H1 (cell line): ENCODE measurements at places on chromosomes 2 and 18. TPM values are rescaled to one million over a fixed set of nuclear protein-coding genes. Genes with fewer than 3 reads are reported as not detected.

- H3K36me3 ChIP-seq = no peaks in the 10 kb centered on the region
- H3K27me3 ChIP-seq = no peaks in the 10 kb centered on the region
- DNase-seq = no peak
- no peak overlapping the region for H3K27ac ChIP-seq
- H3K4me3 ChIP-seq = no peak overlapping the region
These were observed 32.0 kb upstream of the ANKRD62 start for GRCh38 chr18:12061685-12062084.

DNA sequence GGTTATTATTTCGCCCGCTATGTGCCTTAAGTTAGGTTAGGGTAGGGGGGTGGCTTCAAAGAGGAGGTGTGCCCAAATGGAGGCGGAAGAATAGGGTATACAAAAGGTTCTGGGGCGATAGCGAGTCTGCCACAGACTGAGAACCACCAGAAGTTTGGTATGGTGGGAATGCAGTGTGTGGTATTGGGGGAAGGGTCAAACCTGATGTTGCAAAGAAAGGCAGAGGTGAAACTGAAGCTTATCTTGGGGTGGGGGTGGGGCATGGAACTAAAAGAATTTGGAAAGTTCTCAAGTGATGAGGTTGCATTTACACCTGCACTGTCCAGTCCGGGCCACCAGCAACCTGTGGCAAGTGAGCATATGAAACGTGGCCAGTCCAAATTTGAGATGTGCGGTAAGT is 11.8 kb upstream of the CCBE1 start:
- DNase-seq = no peak
- H3K4me3 ChIP-seq = no peak overlapping the region
- no peaks in the 10 kb centered on the region for H3K36me3 ChIP-seq
- no peaks in the 10 kb centered on the region for H3K27me3 ChIP-seq
- H3K27ac ChIP-seq = no peak overlapping the region

- H3K4me1 ChIP-seq = no peaks in the 10 kb centered on the region
- H3K4me3 ChIP-seq = no peak overlapping the region
- H3K36me3 ChIP-seq = no peaks in the 10 kb centered on the region
- DNase-seq = no peak
- no peaks in the 10 kb centered on the region for H3K27me3 ChIP-seq
- H3K27ac ChIP-seq = no peak overlapping the region
These were observed 15.0 kb upstream of the TANC1 start for GRCh38 chr2:158953454-158953853.

DNA sequence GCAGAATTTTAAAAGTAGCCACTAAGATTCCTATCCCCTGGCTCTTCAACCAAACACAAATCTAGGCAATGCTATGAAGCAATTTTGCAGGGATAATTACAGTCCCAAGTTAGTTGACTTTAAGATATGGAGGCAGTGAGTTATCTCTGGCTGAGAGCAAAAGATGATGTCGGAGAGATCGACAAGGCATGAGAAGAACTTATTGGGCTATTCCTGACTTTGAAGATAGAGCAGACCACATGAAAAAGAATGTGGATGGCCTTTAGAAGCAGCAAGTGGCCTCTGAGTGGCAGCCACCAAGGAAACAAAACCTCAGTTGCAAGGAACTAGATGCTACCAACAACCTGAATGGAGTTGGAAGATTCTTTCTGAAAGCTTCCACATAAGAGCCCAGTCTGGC is 58.2 kb upstream of the PPM1B start:
- no peak overlapping the region for H3K27ac ChIP-seq
- H3K27me3 ChIP-seq = no peaks in the 10 kb centered on the region
- H3K4me3 ChIP-seq = no peak overlapping the region
- no peak for DNase-seq
- no peaks in the 10 kb centered on the region for H3K36me3 ChIP-seq

- no peaks in the 10 kb centered on the region for H3K36me3 ChIP-seq
- DNase-seq = no peak
- no peak overlapping the region for H3K27ac ChIP-seq
- no peak overlapping the region for H3K4me3 ChIP-seq
These were observed 105.9 kb upstream of the CREB1 start for GRCh38 chr2:207423886-207424285.

- no peak overlapping the region for H3K4me3 ChIP-seq
- 0 out of 2 replicates have a peak, but pooled peaks cover 1% of the 10 kb centered on the region for H3K4me1 ChIP-seq
- H3K27ac ChIP-seq = no peak overlapping the region
- no peak for DNase-seq
These were observed 26.1 kb upstream of the LMAN1 start for GRCh38 chr18:59385191-59385590.

GRCh38 chr2:220034426-220035130 is 407.1 kb downstream of the SLC4A3 start:
- no peaks in the 10 kb centered on the region for H3K36me3 ChIP-seq
- no peak overlapping the region for H3K4me3 ChIP-seq
- no peaks in the 10 kb centered on the region for H3K27me3 ChIP-seq
- no peaks in the 10 kb centered on the region for H3K4me1 ChIP-seq

DNA sequence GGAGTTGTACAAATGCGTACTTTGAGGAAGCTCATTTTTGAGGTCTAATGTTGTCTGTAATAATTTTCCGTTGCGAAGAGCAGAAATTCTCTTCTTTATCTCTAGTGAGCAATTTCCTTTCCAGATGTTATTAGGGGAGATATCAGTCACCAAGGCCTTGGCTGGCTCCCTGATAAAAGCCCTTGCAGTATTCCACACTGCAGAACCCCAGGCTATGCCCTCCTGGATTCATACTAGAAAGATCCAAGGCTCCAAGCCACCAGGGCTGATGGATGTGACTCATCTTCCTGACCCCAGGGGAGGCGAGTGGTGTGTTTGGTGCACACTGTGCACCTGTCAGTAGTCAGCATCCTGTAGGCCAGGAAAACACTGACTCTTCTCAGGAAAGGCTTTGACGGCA is 34.7 kb downstream of the INO80C start:
- DNase-seq = no peak
- peaks cover 2% of the 10 kb centered on the region for H3K4me1 ChIP-seq
- H3K27me3 ChIP-seq = no peaks in the 10 kb centered on the region
- no peak overlapping the region for H3K27ac ChIP-seq
- H3K4me3 ChIP-seq = no peak overlapping the region
- no peaks in the 10 kb centered on the region for H3K36me3 ChIP-seq

- DNase-seq = no peak
- peaks cover 1% of the 10 kb centered on the region for H3K27me3 ChIP-seq
- no peak overlapping the region for H3K4me3 ChIP-seq
- no peaks in the 10 kb centered on the region for H3K36me3 ChIP-seq
- H3K27ac ChIP-seq = no peak overlapping the region
These were observed 392.3 kb upstream of the TNP1 start for GRCh38 chr2:217252181-217252580.

- no peak overlapping the region for H3K27ac ChIP-seq
- DNase-seq = no peak
- H3K4me1 ChIP-seq = peaks cover 5% of the 10 kb centered on the region
- H3K36me3 ChIP-seq = no peaks in the 10 kb centered on the region
These were observed 4.2 kb downstream of the ZNF516 start for GRCh38 chr18:76490670-76491472.

GRCh38 chr2:46294176-46294836 is 2.9 kb upstream of the EPAS1 start:
- peaks cover 30% of the 10 kb centered on the region for H3K27me3 ChIP-seq
- H3K36me3 ChIP-seq = no peaks in the 10 kb centered on the region
- H3K27ac ChIP-seq = no peak overlapping the region
- H3K4me3 ChIP-seq = no peak overlapping the region
- DNase-seq = peak; percentile 71

DNA sequence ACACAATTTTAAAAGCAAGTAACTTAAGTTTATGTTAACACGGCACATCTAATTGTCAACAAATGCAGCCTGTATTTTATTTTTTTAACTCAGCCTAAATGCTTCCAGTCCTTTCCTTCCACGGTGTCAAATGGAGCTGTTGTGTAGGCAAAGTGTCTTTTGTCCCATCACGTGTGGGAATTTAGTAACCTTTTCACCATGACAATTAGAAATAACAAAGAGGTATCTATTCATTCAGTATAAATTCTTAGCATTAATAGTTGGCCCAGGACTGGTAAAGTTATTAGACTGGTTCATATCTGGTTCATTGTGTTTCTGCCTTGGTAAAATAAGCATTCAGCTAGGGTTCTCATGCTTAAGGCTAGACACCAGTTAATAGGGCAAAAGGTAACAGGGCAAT is 47.9 kb downstream of the FRZB start:
- no peaks in the 10 kb centered on the region for H3K27me3 ChIP-seq
- no peak for DNase-seq

DNA sequence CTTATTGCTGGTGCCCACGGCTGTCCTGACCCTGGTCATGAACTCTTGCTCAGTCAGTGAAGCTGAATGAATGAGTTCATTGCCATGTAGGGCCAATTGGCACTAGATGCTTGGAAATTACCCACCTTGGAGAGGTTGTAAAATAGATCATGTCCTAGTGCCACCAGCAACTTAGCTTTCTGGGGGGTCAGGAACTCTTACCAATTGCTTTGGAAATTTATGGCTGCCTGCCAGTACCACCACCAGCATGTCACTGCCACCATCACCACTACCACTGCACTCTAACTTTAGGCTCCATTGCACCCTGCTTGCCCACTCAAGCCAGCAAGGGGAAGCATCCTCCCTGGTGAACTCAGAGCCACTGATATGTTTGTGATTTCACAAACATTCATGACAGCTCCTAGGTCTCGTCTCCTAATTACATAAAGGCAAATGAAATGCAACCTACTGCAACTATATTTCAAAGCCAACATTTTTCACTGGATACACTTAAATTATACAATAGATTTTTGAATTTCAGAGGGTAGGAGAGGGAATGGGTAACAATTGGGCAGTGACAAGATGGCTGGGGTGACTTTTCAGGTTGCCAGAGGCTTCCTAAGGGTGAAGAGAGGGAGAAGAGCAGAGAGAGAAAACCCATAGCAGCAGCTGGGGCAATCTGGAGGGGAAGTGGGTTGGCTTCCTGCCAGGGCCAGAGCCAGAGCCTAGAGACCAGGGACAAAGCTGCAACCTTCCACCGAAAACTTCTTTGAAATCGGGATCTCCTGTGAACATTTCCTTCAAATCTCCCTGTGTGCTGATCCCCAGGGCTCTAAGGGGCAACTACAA is 3.5 kb upstream of the EMILIN1 start:
- DNase-seq = no peak
- peaks cover 10% of the 10 kb centered on the region for H3K4me1 ChIP-seq
- peaks cover under 1% of the 10 kb centered on the region for H3K36me3 ChIP-seq
- no peaks in the 10 kb centered on the region for H3K27me3 ChIP-seq
- H3K27ac ChIP-seq = no peak overlapping the region

DNA sequence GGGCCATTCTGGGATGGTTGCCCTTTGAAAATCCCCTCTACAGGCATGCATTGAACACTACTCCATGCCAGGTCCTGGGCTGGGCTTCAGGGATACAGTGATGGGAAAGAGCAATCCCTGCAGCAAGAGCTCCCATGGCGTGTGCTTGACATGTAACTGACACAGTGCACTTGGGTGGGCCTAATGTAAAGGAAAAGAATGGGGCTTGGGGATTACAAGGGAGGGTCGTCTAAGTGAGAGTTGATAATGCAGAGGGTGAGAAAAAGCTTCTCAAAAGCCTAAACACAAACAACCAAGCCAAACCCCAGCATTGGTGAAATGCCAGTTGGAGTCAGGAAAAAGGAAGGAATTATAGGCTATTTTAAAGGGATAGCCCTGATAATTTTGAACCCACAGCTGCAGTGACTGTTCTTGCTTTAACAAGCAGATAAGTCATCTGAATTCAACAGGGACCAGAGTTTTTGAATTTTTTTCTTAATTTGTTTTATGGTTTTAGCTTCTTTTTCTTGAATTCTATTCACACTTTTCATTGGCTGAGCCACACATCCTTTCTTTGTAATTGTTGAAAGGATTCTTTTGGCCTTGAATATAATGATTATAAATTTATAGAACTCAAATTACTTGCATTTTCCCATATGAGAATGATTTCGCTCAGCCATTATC is 308.7 kb downstream of the LPIN1 start:
- no peak for DNase-seq
- H3K4me1 ChIP-seq = no peaks in the 10 kb centered on the region; the same call in 1 of the 2 replicates
- H3K27ac ChIP-seq = no peak overlapping the region
- H3K27me3 ChIP-seq = no peaks in the 10 kb centered on the region
- no peak overlapping the region for H3K4me3 ChIP-seq
- H3K36me3 ChIP-seq = no peaks in the 10 kb centered on the region

DNA sequence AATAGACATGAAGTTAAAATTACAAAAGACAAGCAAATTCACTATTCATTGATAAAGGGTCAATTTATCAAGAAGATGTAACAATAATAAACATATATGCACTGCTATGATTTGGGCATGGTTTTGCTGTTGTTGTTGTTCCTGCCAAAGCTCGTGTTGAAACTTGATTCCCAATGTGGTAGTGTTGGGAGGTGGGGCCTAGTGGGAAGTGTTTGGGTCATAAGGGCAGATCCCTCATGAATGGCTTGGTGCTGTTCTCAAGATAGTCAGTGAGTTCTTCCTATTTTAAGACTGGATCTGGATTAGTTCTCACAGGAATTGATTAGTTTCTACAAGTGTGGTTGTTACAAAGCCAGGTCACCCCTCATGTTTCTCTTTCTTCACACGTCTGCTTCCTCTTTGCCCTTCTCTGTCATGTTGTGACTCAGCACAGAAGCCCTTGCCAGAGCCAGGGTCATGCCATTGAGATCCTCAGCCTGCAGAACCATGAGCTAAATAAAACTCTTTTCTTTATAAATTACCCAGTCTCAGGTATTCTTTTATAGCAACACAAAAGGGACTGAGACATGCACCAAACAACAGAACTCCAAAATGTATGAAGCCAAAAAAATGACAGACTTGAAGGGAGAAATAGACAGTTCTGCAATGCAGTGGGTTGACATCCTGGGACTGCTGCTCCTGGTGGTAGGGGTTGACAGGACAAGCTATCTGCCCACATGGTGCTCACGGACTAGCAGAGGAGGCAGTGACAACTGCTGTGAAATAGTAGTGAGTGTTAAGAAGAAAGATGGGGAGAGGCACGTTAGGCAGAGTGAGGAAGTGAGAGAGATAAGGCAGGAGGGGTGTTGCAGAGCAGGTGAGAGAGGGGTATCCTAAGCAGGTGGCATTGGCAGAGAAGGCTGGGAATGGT is 18.6 kb upstream of the SKA1 start:
- DNase-seq = no peak
- no peaks in the 10 kb centered on the region for H3K27me3 ChIP-seq
- H3K4me3 ChIP-seq = no peak overlapping the region
- no peaks in the 10 kb centered on the region for H3K4me1 ChIP-seq
- H3K27ac ChIP-seq = no peak overlapping the region
- H3K36me3 ChIP-seq = no peaks in the 10 kb centered on the region

GRCh38 chr2:227347117-227347516 is 22.1 kb downstream of the MFF start:
- H3K4me1 ChIP-seq = no peaks in the 10 kb centered on the region
- peaks cover 5% of the 10 kb centered on the region; the same call in 1 of the 2 replicates for H3K36me3 ChIP-seq
- no peaks in the 10 kb centered on the region for H3K27me3 ChIP-seq

The ALPI gene
- not detected in 2 replicates for total RNA-seq

The TUBA3E gene
- total RNA-seq = not detected in 2 replicates

The LPIN1 gene
- 9.8 and 11.3 TPM in 2 replicates for total RNA-seq

The UNC80 gene
- total RNA-seq = 0.38 and 0.56 TPM in 2 replicates

The PROC gene
- 1.5 and 1.7 TPM in 2 replicates for total RNA-seq

The MC5R gene
- 0.31 and 0.37 TPM in 2 replicates for total RNA-seq

The PAX8 gene
- not detected in 2 replicates for total RNA-seq
